ENCODE measurements at places on chromosomes 3 and 15. TPM values are rescaled to one million over a fixed set of nuclear protein-coding genes. Genes with fewer than 3 reads are reported as not detected.

GRCh38 chr3:158418035-158418434, 153.0 kb upstream of the MLF1 start:
- H3K36me3 ChIP-seq = no peaks in the 10 kb centered on the region
- H3K27me3 ChIP-seq = no peaks in the 10 kb centered on the region
- no peak overlapping the region for H3K27ac ChIP-seq
- DNase-seq = no peak
- no peaks in the 10 kb centered on the region for H3K4me1 ChIP-seq
- no peak overlapping the region for H3K4me3 ChIP-seq

GRCh38 chr15:74682954-74683353, 12.9 kb downstream of the EDC3 start:
- no peak overlapping the region for H3K4me3 ChIP-seq
- H3K27me3 ChIP-seq = no peaks in the 10 kb centered on the region
- H3K36me3 ChIP-seq = no peaks in the 10 kb centered on the region
- no peak for DNase-seq
- no peak overlapping the region for H3K27ac ChIP-seq

DNA sequence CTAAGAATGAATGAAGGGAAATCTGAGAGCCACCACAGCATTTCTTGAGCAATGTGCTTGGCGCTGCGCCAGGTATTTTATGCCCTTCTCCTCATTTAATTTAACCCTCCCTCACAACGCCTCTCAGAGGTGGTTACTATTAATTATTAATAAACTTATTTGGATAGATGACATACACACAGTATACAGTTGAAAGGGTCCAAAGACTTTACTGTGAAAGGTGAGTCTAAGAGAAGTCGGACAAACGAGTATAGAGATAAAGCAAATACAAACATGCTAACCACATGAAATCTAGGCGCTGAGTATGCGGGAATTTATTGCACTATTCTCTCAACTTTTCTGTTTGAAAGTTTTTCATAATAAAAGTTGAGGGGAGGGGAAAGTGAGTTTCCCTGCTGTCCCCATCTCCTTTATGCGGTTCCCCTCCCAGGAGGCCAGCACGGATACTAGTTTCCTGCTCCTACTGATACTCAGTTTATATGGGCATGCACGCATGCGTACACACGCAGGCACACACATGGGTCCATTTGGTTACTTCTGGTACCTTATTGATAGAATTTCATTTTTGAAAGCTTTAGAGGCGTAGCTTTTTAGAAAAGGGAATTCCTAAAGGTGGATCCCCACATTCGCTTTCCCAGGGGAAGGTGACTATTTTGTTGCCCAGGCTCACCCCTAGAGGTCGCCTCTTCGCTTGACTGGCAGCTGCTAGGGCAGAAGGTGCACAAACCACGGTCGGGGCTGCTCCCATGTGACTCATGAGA, 28.5 kb upstream of the KCTD6 start:
- no peaks in the 10 kb centered on the region for H3K27me3 ChIP-seq
- H3K4me3 ChIP-seq = peak overlapping the region; percentile 50
- no peak overlapping the region for H3K27ac ChIP-seq
- DNase-seq = peak; percentile 74

DNA sequence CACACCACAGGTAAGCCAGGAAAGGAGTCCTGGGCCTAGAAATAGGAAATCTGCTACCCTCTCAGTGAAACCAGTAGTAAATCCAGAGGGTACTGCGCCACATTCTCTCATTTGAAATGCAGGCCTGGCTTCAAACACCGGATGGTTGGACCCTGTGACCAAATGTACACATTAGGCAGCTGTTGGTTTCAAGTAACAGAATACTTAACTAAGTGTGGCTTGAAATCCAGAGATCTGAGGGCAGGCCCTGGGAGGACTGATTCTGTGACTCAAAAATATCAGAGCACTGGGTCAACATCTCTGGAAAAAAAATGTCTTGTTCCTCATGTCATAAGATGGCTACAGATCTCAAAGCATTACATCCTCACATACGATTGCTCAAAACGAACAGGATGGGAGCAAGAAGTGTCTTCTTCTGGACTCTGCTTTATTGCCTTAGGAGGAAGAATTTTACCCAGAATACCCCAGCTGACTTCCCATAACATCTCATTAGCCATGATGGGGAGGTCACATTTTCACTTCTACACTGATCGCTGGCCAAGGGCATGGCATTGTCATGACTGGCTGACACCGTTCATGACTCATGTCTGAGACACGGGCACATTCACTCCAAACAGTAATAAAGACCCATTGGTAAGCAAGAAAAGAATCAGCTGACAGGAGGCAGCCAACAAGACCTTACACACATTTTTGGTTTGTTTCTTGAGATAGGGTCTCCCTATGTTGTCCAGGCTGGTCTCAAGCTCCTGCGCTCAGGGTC, 166.0 kb downstream of the ARRDC4 start:
- no peaks in the 10 kb centered on the region for H3K4me1 ChIP-seq
- H3K27ac ChIP-seq = no peak overlapping the region
- no peaks in the 10 kb centered on the region for H3K36me3 ChIP-seq
- no peak overlapping the region for H3K4me3 ChIP-seq

- no peak overlapping the region for H3K4me3 ChIP-seq
- no peak for DNase-seq
- no peaks in the 10 kb centered on the region for H3K27me3 ChIP-seq
Measured at GRCh38 chr3:136882571-136882970, 20.6 kb downstream of the NCK1 start.

GRCh38 chr3:166522017-166522416, 684.8 kb upstream of the BCHE start:
- H3K36me3 ChIP-seq = no peaks in the 10 kb centered on the region
- H3K27me3 ChIP-seq = no peaks in the 10 kb centered on the region
- no peak overlapping the region for H3K27ac ChIP-seq
- no peaks in the 10 kb centered on the region for H3K4me1 ChIP-seq
- DNase-seq = no peak
- H3K4me3 ChIP-seq = no peak overlapping the region

- no peaks in the 10 kb centered on the region for H3K4me1 ChIP-seq
- H3K36me3 ChIP-seq = no peaks in the 10 kb centered on the region
- no peak for DNase-seq
- H3K27me3 ChIP-seq = no peaks in the 10 kb centered on the region
- no peak overlapping the region for H3K27ac ChIP-seq
- H3K4me3 ChIP-seq = no peak overlapping the region
Measured at GRCh38 chr15:27123808-27124207, 152.8 kb downstream of the GABRG3 start.

- DNase-seq = no peak
- H3K27me3 ChIP-seq = no peaks in the 10 kb centered on the region
- H3K27ac ChIP-seq = no peak overlapping the region
- H3K4me3 ChIP-seq = no peak overlapping the region
- no peaks in the 10 kb centered on the region for H3K36me3 ChIP-seq
Measured at GRCh38 chr15:55928955-55929354, 64.5 kb downstream of the NEDD4 start.

DNA sequence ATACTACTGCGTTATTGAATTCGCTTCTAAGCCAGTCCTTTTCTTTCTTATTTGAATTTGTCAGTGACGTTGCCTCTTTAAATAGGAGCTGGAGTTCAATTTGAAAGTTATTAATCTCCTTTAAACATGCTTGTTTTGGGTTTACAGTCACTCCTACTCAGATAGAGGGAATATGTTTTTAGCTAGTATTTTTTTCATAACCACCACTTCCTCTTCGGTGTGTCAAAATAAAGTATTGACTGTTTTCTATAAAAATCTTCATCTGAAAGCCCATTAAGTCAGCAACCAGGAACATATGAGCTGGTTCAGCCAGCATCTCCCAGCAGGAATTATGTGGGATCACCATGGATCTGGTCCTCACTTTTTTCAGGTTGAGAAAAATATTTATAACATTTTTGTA, 772.9 kb downstream of the DIPK2A start:
- no peak for DNase-seq
- H3K27me3 ChIP-seq = no peaks in the 10 kb centered on the region
- H3K4me1 ChIP-seq = no peaks in the 10 kb centered on the region
- no peak overlapping the region for H3K4me3 ChIP-seq
- H3K36me3 ChIP-seq = no peaks in the 10 kb centered on the region
- no peak overlapping the region for H3K27ac ChIP-seq

- no peaks in the 10 kb centered on the region for H3K36me3 ChIP-seq
- H3K27me3 ChIP-seq = no peaks in the 10 kb centered on the region
- H3K4me3 ChIP-seq = no peak overlapping the region
- no peak overlapping the region for H3K27ac ChIP-seq
Measured at GRCh38 chr15:58981808-58982475, 5.5 kb upstream of the RNF111 start.

- H3K27me3 ChIP-seq = no peaks in the 10 kb centered on the region
- H3K4me1 ChIP-seq = no peaks in the 10 kb centered on the region
- H3K4me3 ChIP-seq = no peak overlapping the region
Measured at GRCh38 chr3:8837162-8837561, 67.7 kb upstream of the OXTR start.

- H3K4me3 ChIP-seq = no peak overlapping the region
- H3K27me3 ChIP-seq = no peaks in the 10 kb centered on the region
- no peaks in the 10 kb centered on the region for H3K4me1 ChIP-seq
- DNase-seq = no peak
- no peak overlapping the region for H3K27ac ChIP-seq
- H3K36me3 ChIP-seq = no peaks in the 10 kb centered on the region
Measured at GRCh38 chr3:104868291-104868690, 498.4 kb upstream of the ALCAM start.

GRCh38 chr15:77030048-77030927, 35.4 kb downstream of the PSTPIP1 start:
- H3K36me3 ChIP-seq = no peaks in the 10 kb centered on the region
- H3K27me3 ChIP-seq = no peaks in the 10 kb centered on the region
- H3K27ac ChIP-seq = no peak overlapping the region

DNA sequence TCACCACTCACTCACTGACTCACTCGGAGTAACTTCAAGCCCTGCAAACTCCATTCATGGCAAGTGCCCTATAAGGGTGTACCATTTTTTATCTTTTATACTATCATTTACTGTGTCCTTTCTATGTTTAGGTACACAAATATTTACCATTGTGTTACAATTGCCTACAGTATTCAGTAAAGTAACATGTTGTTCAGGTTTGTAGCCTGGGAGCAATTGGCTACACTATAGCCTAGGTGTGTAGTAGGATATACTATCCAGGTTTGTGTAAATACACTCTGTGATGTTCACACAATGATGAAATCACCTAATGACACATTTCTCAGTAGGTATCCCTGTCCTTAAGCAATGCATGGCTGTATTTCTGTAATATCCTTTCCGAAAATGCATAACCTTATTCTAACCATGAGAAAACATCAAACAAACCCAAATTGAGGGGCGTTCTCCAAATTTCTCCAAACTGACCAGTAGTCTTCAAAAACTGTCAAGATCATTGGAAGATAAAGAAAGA, 17.9 kb upstream of the CNOT10 start:
- no peaks in the 10 kb centered on the region for H3K4me1 ChIP-seq
- no peak for DNase-seq
- H3K4me3 ChIP-seq = no peak overlapping the region
- H3K27ac ChIP-seq = no peak overlapping the region

GRCh38 chr15:49467746-49468480, 44.9 kb downstream of the FGF7 start:
- no peak overlapping the region for H3K27ac ChIP-seq
- H3K36me3 ChIP-seq = no peaks in the 10 kb centered on the region
- DNase-seq = no peak
- H3K4me1 ChIP-seq = peaks cover 2% of the 10 kb centered on the region
- no peaks in the 10 kb centered on the region for H3K27me3 ChIP-seq

DNA sequence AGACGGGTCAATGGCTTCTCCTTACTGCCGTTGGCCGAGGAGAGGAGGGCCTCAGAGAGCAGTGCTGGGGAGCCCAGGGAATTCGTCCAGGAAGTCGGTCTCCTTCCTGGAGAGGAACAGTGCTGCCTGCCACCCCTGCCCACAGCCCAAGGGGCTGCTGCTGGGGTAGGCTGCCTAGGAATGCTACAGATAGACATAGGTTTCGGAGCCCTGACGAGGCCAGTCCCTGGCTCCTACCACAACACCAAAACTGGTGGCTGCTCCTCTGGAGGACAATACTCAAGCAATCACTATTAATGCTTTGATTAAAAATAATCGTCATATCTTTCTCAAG, 30.5 kb downstream of the ANP32A start:
- H3K27ac ChIP-seq = peak overlapping the region; percentile 34
- H3K27me3 ChIP-seq = no peaks in the 10 kb centered on the region
- peaks cover 5% of the 10 kb centered on the region for H3K36me3 ChIP-seq
- no peak for DNase-seq
- H3K4me1 ChIP-seq = peaks cover 55% of the 10 kb centered on the region

GRCh38 chr3:42699511-42699971, 3.1 kb downstream of the HHATL start:
- no peaks in the 10 kb centered on the region for H3K27me3 ChIP-seq
- H3K36me3 ChIP-seq = no peaks in the 10 kb centered on the region
- DNase-seq = no peak
- H3K4me1 ChIP-seq = no peaks in the 10 kb centered on the region
- H3K4me3 ChIP-seq = no peak overlapping the region
- H3K27ac ChIP-seq = no peak overlapping the region

- H3K36me3 ChIP-seq = peaks cover 4% of the 10 kb centered on the region
- H3K4me3 ChIP-seq = no peak overlapping the region
- no peaks in the 10 kb centered on the region for H3K27me3 ChIP-seq
- H3K27ac ChIP-seq = no peak overlapping the region
Measured at GRCh38 chr3:72814308-72814707, 33.9 kb downstream of the SHQ1 start.

- H3K4me3 ChIP-seq = no peak overlapping the region
- H3K36me3 ChIP-seq = peaks cover 2% of the 10 kb centered on the region
- H3K27ac ChIP-seq = no peak overlapping the region
- no peak for DNase-seq
- peaks cover 6% of the 10 kb centered on the region for H3K4me1 ChIP-seq
Measured at GRCh38 chr3:157163217-157163953, 3.4 kb upstream of the CCNL1 start.

- H3K4me3 ChIP-seq = peak overlapping the region; percentile 70
- H3K27me3 ChIP-seq = no peaks in the 10 kb centered on the region
- H3K27ac ChIP-seq = peak overlapping the region; percentile 71
- DNase-seq = peak; percentile 75
Measured at GRCh38 chr3:107240183-107241091, 136.8 kb upstream of the CCDC54 start.

- no peaks in the 10 kb centered on the region for H3K27me3 ChIP-seq
- peak overlapping the region; percentile 41 for H3K27ac ChIP-seq
- peak; percentile 48 for DNase-seq
- H3K4me3 ChIP-seq = no peak overlapping the region
- H3K36me3 ChIP-seq = no peaks in the 10 kb centered on the region
- H3K4me1 ChIP-seq = peaks cover 12% of the 10 kb centered on the region
Measured at GRCh38 chr3:184688251-184688881, 23.5 kb downstream of the MAGEF1 start.

The CTDSPL2 gene
- total RNA-seq = 37.8 TPM

The AGTR1 gene
- 5.6 TPM for total RNA-seq

The ALDH1A2 gene
- total RNA-seq = 113 TPM

The MUSTN1 gene
- total RNA-seq = 18.6 TPM

The RBMS3 gene
- total RNA-seq = 48.8 TPM

The ZNF592 gene
- 31.6 TPM for total RNA-seq

The CP gene
- total RNA-seq = 72.1 TPM

The B3GALNT1 gene
- total RNA-seq = 25.7 TPM

The CLASP2 gene
- total RNA-seq = 58.5 TPM

The ZPLD1 gene
- total RNA-seq = 1.2 TPM

The PRR20G gene
- not detected for total RNA-seq

The XIRP1 gene
- total RNA-seq = 0.09 TPM
